T-helper 22 cell (primary cell): ENCODE measurements at places on chromosomes 3 and 15.

- DNase-seq = no peak
Observed at GRCh38 chr3:118682921-118683320, 351.7 kb downstream of the IGSF11 start.

DNA sequence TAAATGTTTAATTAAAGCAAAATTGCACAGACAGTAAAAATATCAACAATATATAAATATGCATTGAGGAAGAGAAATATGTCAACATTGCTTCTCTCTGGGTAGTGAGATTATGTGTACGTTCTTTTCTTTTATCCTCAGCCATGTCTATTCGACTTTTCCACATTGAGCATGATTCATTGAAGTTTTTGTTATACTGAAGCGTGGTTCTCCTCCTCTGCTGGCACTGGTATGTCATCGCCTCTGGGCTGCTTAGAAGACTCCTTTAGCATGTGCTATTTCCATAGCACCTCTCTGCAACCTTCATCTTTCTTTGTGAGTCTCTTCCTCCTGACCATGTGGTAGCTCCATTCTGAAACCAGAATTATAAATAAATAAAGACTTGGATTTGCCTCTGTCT is 65.8 kb upstream of the AKAP13 start:
- no peak for DNase-seq

GRCh38 chr3:79018671-79019136 is 749.1 kb downstream of the ROBO1 start:
- no peak for DNase-seq

DNA sequence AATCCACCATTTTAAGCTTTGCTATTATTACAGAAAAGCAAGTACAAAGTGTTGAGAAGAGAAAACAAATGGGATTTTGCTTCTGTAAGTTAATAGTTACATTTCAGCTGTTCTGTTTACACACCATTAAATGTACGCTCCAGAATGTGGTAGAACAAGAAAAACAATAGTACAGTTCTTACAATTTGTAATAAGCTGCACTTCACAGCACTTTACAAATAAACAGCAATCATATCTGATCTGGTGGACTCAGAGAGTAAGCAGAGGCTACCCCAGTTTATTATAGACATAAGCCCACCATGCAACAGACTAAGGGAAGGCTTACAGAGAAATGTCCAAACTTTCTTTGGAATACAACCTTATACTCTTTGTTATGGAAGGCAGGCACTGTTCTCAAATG is 126.4 kb downstream of the OXSM start:
- DNase-seq = no peak

DNA sequence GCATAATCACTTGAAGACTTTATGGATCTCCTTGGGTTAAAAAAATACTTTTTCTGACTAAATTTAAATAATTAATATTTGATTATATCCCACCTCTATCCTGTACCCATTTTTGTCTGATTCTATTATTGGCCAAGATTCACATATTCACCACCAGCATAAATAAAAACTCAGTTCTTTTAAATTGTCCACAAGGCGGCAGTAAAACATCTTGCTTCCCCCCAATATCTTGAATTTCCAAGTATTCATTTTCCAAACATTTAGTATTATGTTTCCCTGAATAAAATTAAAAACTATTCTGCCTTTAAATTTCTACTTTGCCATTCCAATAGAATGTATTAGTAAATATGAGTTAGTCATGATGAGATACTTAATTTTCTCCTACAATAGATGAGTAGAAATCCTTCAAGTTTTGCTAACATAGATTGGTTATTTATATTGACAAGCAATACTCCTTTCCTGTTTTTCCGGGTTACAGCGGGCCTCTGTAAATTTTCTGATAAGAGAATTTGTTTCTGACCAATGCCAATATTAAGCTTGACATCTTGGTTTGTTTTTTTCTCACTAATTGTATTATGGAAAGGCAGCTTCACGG is 218.7 kb upstream of the MDFIC2 start:
- DNase-seq = no peak
